ENCODE measurements at places on chromosomes 16 and 17.

GRCh38 chr16:14672403-14672971 lies 21.6 kb downstream of the PLA2G10 start:
- no peak for DNase-seq

DNA sequence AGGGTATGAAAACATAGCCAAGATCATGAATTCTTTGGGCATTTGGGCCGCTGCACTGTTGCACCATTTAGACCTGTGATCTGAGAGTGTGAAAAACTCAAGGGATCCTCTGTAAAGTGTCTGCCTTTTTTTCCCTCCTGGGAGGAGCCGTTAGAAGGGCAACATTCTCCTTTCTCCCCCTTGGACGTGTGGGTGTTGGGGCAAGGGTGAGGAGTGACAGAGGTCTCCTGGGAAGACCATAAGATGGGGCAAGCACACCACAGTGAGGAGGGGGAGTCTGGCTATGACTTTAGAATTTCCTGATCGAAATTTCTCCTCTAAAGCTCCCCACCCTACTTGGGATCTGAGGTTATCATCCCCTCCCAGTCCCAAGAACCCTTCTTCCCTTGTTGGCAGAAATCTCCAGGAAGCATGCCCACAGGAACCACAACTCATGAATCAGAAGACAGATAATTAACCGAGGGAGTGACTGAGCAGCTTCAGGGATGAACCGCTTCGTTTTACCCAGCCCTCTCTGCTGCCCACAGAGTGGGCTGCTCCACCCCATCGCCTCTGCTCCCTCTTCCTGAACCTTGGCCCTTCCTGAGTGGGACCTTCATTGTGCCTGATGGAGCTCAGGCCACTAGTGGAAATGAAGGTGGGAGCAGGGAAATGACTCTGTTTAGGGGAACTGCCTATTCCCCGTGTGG lies 4.2 kb downstream of the ITGB3 start:
- no peak for DNase-seq

- peak; percentile 88 for DNase-seq
Observed at GRCh38 chr17:80426671-80427326, 11.8 kb downstream of the ENDOV start.

DNA sequence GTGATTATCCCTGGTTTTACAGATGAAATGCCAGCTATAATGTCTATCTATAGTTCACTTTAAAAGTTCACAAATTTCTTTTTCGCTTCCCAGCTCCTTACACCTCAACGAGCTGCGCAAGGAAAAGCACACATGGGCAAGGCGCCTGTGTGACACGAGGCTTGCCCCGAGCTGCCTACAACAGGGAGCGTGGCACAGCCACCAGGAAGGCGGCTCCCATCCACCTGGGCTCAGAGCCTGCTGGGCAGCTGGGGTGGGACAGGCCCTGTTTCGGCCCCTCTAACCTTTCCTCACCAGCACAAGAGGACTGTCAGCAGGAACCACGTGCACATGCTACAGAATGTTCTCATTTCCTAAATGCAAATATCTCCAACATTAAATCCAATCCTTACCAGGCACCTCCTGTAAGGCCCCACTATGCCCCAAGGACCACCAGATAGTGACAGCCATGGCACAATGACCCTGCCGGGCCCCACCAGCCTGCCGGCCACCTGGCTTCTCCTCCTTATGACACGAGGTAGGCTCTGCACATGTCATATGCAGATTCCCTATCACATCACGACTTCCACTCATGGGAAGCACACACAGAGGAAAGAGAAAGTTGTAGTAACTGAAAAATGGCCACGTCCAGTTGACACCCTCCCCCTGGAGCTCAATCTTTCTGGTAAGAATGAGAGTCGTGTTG lies 92.1 kb downstream of the ZNF778 start:
- DNase-seq, result no peak

DNA sequence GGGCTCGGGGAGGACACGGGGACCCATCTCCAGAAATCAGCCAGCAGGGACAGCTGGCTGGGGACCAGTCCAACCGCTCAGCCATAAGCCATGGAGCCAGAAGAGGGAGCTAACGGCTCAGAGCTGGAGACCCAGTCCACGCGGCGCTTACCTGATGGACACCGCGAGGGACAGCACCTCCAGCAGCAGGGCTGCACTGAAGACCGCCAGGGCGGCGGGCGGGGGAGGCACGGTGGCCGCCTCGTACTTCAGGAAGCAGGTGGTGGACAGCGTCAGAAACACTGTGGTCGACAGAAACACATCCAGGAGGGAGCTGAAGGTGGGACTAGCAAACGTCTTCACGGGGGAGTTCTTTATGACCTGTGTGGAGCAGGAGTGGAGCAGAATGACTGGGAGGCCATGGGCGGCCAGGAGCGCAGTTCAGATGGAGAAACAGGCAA lies 102.6 kb upstream of the CREBBP start:
- peak; percentile 34 for DNase-seq

DNA sequence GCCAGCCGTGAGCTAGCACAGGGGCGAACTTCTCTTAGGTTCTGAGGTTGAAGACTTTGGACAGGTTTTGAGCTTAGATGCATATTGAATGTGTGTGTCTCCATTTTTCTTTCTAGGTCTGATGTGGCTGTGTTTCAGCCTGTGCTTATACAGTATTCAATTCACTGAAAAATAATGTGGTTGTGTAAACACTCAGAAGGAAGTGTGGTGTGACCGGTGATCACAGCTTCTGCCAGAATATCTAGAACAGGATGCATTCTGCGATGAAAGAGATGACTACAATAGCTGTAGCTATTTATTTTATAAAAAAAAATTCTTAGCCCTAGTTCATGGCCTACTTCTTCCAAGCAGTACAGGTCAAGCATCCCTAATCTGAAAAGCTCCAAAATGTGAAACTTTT lies 64.4 kb downstream of the MAP2K6 start:
- no peak for DNase-seq

GRCh38 chr17:17387017-17387497 lies 83.9 kb downstream of the NT5M start:
- DNase-seq, result no peak

- DNase-seq, result no peak
Observed at GRCh38 chr17:32960815-32961214, 30.8 kb upstream of the SPACA3 start.

DNA sequence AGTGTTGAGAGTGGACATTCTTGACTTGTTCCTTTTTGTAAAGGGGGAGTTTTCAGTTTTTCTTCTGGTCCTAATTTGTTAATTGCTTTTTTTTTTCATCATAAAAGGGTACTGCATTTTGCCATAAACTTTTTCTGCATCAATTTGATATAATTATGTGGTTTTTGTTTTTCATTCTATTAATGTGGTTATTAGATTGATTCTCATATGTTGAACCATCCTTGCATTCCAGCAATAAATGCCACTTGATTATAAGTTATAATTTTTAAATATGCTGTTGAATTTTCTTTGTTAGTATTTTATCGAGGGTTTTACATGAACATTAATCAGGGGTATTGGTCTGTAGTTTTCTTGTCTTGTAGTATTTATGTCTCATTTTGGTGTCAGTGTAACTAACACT lies 87.2 kb upstream of the SMIM36 start:
- no peak for DNase-seq

DNA sequence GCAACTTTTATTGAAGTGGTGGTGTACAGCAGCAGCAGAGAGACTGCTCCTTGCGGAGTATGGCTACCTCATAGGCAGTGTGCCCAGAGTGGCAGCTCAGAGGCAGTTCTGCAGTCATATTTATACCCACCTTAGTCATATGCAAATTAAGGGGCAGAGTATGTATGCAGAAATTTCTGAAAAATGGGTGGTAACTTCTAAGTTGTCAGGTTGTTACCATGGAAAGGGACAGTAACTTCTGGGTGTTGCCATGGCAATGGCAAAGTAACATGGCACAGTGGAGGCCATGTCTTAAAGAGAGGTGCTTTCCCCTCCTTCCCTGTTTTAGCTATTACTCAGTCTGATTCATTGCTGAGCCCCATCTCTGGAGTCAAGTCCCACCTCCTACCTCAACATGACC lies 53.4 kb downstream of the MEOX1 start:
- peak; percentile 5 for DNase-seq

GRCh38 chr17:68435876-68436842 lies 21.1 kb downstream of the WIPI1 start:
- DNase-seq, result peak; percentile 90

- DNase-seq, result no peak
Observed at GRCh38 chr17:40291281-40291664, 3.6 kb downstream of the CDC6 start.

GRCh38 chr16:11391576-11391975 lies 46.3 kb downstream of the RMI2 start:
- no peak for DNase-seq

DNA sequence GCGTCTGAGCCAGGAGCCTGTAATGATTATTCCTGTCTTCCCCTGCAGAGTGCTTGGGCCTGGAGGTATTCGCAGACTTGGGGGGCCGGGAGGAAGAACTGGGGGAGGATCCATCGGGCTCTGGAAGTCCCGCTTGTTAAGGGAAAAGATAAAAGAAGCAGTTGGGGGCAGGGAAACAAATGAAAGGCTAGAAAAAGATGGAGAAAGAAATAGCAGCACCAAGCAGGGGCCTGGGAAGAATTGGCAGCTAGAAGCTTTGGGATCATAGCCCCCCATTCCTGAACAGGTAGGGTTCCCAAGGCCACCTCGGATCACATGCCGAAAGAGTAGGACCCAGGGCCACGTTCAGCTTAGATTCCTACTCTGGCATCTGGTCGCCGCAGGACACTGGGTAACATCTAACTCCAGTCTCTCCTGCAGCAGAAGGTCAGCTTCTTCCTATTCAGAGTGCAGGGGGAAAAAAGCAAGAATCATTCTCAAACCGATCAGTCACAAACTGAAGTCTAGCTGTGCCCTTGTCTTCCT lies 23.6 kb downstream of the ADAM11 start:
- DNase-seq, result no peak

DNA sequence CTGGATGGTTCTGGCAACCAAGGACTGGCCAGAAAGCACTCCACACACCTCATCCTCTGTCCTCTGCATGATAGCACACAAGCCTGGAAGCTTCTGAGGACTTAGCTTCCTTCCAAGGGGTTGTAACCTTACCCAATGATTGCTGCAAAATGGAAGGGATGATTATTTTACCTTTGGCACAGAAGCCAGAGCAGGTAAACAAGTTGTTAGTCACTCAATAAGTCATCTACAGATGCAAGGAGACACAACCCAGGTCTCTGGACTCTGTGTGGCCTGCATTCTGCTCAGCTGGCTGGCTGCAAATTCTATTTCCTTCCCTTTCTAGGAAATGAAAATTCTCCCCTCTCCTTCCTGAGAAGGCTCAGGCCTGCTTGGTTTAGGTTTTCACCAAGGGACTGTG lies 26.7 kb upstream of the DYNLL2 start:
- DNase-seq, result no peak

DNA sequence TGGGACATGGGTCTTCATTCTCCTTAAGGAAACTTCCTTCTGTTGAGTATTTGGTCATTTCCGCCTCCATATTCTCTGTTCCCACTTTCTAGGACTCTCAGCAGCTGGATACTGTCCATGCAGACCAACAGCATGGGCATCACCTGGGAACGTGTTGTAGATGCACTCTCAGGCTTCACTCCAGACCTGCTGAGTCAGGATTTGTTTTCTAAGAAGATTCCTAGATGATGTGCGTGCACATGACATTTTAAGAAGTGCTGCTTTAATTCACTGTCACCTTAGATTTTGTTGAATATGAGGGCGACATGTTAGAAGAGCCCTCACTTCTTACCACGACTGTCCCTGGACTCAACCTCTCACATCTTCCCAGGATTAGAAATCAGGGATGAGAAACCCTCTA lies 10.0 kb upstream of the SDK2 start:
- no peak for DNase-seq

- DNase-seq, result peak; percentile 77
Observed at GRCh38 chr17:50482516-50482915, 3.9 kb downstream of the RSAD1 start.

- DNase-seq, result no peak
Observed at GRCh38 chr17:28747051-28747691, 3.4 kb downstream of the TRAF4 start.

DNA sequence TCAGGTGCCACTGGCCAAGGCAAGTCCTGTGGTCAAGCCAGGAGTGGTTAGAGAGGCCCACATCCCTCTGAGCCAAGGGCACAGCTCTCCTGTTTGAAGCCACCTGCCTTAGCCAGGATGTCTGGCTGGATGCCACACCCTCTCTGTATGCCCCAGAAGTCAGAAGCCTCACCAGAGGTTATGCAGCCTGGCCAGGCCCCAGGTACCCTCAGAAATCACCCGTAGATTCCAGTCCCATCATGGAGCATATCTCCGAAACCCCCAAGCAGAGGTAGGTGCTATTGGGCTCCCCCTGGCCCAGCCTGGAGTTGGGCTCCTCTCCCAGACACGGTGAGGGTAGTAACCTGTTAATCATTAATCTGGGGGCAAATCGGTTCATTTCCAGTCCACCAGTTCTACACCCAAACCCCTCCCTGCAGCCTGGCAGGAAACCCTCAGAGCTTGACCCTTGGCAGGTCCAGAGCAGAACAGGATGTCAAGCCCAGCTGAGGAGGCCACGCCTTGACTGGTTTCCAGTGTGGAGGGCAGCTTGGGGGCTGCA lies 60.6 kb upstream of the TMEM97 start:
- DNase-seq, result no peak

DNA sequence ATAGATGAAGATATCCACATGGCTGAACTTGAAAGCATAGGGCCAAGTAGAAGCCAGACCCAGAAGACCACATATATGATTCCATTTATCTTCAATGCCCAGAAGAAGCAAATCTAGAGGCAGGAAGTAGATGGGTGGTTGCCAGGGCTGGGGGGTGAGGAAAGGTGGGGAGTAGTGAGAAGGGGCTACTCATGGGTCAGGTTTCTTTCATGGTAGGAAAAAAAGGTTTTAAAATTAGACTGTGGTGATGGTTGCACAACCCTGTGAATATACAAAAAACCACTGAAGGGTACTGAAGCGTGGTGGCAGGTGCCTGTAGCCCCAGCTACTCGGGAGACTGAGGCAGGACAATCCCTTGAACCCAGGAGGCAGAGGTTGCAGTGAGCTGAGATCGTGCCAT lies 5.4 kb downstream of the CD2BP2 start:
- no peak for DNase-seq

GRCh38 chr17:16929757-16930520 lies 42.0 kb downstream of the TNFRSF13B start:
- no peak for DNase-seq

GRCh38 chr17:31002047-31002446 lies 31.2 kb downstream of the RNF135 start:
- DNase-seq, result no peak

DNA sequence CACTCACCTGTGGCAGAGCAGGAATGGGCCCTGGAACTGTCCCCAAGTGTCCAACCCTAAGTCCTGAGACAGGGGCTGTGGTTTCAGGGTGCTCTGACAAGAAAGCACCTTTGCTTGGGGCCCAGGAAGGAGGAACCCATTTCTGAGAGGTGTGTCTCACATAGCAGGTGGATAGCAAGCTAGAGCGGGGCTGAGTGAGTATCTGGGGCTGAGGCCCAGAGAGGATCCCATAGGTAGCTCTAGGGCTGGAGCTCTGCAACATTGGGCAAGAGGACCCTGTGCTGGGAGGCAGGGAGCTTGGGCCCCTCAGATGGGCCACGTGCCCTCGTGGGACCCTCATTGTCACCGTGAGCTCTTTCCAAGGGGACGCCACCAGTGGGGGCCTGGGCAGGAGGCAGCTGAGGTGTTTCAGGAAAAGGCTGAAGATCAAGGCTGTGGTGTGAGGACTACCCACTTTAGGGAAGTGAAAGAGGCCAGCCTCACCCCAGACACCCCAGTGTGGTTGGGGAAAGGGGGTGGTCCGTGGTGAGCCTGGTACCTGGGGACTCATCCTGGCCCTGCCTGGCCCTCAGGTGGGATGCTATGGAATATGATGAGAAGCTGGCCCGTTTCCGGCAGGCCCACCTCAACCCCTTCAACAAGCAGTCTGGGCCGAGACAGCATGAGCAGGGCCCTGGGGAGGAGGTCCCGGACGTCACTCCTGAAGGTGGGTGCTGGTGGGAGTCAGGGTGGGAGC lies 5.3 kb downstream of the DEF8 start:
- DNase-seq, result no peak

Measured in CD4-positive, alpha-beta T cell treated with Interleukin-2 at 100 ng/mL for 4 hours (primary cell).